Substantia nigra (tissue), 51 donors: ENCODE measurements at places on chromosomes 12 and 14.

GRCh38 chr12:1800401-1801302, 19.7 kb upstream of the LRTM2 start:
- DNase-seq = peak; percentile 52

- no peak for DNase-seq
Observed at GRCh38 chr14:59320361-59320760, 131.9 kb downstream of the DAAM1 start.

GRCh38 chr12:114476159-114476558, 70.2 kb upstream of the TBX5 start:
- DNase-seq = no peak

- no peak for DNase-seq
Observed at GRCh38 chr12:55296469-55296868, at the start of gene OR6C6. Gene OR6C6, minus strand, starts transcription at chr12:55296569. Its CDS starts 1,337 bp downstream, at chr12:55295232.

GRCh38 chr12:40342010-40342409, 117.2 kb downstream of the LRRK2 start:
- DNase-seq = no peak

- no peak for DNase-seq
Observed at GRCh38 chr12:51389302-51389999, 1.8 kb downstream of the GALNT6 start.

DNA sequence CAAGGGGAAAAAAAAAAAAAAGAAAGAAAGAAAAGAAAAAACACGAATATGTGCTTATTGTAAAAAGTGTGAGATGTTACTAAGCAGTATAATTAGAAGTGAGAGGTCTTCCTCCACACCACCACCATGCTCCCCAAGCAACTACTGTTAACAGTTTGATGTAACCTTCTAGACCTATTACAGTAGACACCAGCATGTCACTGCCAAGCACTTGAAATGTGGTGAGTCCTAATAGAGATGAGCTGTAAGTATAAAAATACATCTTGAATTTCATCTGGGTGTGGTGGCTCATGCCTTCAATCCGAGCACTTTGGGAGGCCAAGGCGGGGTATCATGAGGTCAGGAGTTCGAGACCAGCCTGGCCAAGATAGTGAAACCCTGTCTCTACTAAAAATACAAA, 8.1 kb upstream of the SNRNP35 start:
- DNase-seq = no peak

- DNase-seq = no peak
Observed at GRCh38 chr12:52149182-52149641, 42.6 kb downstream of the KRT80 start.

GRCh38 chr14:61866932-61867920, 105.0 kb downstream of the SNAPC1 start:
- DNase-seq = no peak

- peak; percentile 68 for DNase-seq
Observed at GRCh38 chr12:98725476-98726247, 80.6 kb downstream of the APAF1 start.

DNA sequence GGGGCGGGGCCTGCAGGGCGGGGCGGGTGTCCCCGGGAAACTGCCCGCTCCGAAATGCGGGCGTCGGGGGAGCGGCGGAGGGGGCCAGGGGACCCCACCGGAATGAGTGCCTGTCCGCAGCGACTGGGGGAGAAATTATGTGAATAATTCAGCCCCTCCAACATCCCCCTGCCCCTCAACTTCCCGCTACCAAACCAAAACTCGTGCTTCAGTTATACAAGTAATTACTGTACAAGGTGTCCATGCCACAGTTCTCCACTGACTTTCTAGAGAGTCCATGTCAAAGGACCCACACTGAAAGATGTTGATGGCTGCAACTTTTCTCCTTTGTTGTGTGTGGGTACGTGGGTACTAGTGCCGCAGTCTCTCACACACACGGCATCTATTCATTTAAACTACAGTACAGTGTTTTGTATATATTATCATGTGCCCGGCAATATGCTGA, 414 bp upstream of the CDK17 start:
- DNase-seq = no peak

- no peak for DNase-seq
Observed at GRCh38 chr14:30191639-30192279, 264.1 kb upstream of the PRKD1 start.

DNA sequence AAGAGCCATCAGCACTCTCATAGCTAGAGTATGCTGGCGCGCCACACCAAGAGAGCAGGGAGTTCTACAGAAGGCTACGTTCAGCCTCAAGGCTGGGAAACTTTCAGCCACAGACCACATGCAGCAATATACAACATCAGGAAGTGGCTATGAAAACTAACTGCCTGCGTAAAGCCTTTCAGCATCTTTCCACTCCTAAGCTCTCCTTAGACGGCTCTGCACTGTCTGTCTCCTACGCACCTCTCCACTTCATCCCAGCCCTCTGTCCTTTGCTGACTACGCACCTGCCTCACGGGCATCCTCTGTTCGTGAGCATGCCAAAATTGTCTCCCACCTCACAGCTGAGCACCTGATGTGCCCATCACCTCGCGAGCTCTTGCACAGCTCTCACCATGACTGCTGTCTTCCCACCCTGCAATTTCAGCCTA, 9.7 kb downstream of the MPHOSPH9 start:
- DNase-seq = no peak

DNA sequence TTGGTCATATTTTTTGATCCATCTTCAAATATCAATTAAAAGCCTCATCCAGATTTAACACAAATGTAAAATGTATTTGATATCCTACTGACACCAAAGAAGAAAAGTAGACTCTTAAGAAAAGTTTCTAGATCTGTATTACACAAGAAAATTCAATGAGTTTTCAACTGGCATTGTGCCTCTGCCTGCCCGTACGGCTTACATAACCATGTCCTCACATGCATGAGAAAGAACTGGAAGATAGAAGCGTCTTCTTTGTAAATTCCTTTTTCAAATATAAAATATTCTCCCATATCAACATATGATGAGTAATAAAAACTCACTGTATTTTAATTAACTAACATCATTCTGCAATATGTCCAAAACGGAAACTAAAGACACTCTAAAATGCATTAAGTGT, 7.2 kb downstream of the ANKS1B start:
- DNase-seq = no peak

- no peak for DNase-seq
Observed at GRCh38 chr12:77603946-77604345, 226.7 kb upstream of the NAV3 start.
